ENCODE measurements at places on chromosomes 7 and 10.

DNA sequence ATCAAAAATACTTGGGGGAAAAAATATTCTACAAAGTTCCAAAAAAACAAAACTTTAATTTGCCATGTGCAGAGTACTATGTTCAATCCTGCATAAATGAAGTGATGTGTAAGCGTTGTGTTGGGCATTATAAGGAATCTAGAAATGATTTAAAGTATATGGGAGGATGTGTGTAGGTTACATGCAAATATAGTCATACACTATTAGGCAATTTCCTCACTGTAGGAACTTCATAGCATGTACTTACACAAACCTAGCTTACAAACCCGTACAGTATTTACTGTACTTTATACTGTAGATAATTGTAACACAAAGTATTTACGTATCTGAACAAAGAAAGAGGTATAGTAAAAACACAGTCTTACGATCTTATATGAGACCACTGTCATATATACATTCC, 72.3 kb downstream of the NRBF2 start:
- DNase-seq: no peak

GRCh38 chr10:122141821-122142640, 129.1 kb upstream of the BTBD16 start:
- DNase-seq: no peak

DNA sequence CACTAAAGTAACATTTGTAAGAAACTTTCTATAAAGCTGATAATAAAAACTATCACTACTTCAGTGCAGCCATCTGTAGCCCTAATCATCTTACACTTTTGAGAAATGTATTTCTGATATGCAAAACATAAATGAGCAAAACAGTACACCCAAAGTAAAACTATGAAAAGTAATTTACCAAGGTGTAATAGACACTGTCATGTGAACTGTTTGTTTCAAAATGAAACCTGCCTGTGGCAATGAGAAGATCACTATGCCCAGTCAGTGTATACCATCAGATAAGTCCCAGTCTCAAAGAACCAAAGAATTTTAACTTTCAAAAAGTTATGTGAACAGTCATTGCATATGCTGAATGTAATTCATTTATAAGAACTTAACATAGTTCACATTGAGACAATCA, 398.1 kb downstream of the CDC14C start:
- no peak for DNase-seq

- DNase-seq: no peak
These were observed 1206.6 kb downstream of the TYW1 start for GRCh38 chr7:68203251-68203650.

DNA sequence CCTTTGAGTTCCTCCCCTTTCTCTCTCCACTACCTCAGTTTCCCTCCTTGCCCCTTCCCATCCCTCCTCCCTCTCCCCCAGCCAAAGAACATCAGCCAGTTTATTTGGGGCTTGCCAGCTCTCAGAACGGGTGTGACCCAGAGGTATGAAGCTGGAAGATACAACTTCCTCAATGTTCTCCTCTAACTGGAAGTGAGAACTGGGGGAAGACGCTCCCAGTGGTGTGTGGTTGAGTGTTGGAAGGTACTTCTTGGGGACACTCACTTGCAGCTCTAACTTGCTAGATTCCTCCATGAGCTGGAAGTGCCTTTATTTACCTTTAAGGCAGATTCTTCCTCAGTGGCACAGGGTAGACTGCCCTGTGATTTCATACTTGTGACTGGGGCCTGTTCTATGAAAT, 110.5 kb upstream of the HABP2 start:
- DNase-seq: no peak

- DNase-seq: no peak
These were observed 674 bp downstream of the AMZ1 start for GRCh38 chr7:2688409-2689342.

GRCh38 chr10:23556727-23557440, 118.0 kb downstream of the OTUD1 start:
- DNase-seq: no peak

DNA sequence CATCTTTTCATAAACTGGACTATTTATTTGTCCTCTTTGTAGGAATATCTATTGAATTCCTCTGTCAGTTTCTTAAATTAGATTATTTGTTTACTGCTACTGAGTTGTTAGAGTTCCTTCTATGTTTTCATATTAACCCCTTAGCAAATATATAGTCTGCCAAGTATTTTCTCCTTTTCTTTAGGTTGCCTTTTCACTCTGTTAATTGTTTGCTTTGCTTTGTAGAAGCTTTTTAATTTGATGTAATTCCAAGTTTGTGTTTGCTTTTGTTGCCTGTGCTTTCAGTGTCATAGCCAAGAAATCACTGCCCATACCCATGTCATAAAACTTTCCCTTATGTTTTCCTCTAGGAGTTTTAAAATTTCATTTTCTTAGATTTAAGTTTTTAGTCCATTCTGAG, 256.2 kb upstream of the SEMA3A start:
- DNase-seq: no peak

DNA sequence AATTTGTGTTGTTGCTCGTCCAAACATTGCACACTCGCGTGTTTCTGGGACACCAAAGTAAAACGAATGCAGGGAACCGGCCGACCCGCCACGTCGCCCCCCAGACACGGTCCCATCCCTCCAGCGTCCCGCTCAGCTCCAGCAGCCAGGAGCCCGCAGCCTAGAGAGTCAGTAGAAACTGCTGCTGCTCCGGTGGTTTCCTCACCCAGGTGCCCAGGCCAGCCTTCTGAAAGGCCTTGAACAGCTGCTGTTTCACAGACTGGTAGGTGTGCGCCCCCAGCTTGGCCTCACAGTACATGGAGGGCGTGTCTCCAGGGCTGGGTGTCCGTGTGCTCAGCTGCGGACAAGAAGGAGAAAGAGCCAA, 126.8 kb downstream of the WDR37 start:
- no peak for DNase-seq

GRCh38 chr10:123621916-123622315, 44.2 kb upstream of the GPR26 start:
- DNase-seq: no peak

GRCh38 chr7:94266238-94266644, 128.5 kb upstream of the COL1A2 start:
- no peak for DNase-seq

DNA sequence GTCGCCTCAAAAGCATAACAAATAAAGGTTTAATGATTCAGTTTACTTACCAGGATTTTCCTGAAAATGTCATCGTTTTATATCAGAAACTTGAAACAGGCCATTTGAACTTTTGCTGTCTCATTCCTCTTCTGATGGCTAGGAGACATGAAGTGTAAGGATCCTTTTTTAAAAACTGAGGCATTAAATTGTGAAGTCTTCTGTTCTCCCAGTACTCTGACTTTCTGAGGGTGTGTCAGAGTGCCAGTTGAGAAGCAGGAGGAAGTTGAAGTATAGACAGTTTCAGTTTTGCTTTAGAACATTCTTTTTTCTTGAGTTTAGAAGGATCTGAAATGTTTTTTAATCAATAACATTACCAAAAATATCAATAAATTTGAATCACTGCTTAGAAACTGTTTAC, at the start of gene SAMD9L:
Gene SAMD9L, minus strand, starts transcription at position 242 of the 400 bp plus-strand sequence. CDS start 12,414 bp downstream, outside the sequence.
- no peak for DNase-seq

DNA sequence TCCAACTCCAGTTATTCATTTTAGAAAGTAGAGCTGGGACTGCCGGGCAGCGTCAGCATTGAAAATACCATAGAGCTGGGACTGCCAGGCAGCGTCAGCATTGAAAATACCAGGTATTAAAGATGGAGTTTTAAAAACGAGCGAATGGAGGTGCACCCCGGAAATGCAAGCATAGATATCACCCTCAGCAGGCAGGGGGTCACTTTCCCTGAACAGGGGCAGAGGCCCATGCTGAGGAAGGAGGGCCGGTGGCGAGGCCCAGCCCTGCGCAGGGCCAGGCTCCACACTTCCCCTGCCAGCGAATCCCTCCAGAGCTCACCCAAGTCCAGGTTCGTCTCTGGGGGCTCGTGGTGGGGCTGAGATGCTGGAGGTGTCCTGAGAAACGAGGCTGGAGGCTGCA, 84.8 kb upstream of the DIP2C start:
- no peak for DNase-seq

DNA sequence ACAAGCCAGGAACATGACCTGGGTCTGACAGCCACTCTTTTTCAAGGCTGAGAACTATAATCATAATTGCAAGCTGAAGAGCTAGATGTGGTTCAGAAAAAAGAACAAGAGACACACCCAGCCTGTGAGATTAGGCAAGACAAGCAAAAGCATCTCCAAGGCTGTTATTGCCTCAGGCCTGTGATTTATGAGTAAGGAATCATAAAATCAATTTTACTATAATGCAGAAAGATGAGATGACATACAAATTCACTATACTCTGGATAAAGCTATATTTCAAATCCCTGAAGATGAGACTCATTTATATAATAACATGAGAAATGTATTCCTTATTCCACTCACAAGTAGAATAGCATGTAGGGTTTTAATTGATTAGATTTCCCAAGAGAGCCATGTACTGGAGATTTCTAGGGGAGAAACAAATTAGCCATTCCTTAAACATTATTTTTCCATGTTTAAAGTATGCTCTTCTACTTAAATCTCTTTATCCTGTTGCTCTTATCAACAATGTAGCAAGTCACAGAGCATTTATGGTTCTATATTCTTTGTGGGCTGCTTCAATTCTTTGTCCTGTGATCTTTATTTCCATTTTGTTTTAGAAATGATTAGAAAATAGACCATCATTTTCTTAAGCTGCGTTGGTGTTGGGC, 47.4 kb downstream of the FHIP2A start:
- DNase-seq: no peak

DNA sequence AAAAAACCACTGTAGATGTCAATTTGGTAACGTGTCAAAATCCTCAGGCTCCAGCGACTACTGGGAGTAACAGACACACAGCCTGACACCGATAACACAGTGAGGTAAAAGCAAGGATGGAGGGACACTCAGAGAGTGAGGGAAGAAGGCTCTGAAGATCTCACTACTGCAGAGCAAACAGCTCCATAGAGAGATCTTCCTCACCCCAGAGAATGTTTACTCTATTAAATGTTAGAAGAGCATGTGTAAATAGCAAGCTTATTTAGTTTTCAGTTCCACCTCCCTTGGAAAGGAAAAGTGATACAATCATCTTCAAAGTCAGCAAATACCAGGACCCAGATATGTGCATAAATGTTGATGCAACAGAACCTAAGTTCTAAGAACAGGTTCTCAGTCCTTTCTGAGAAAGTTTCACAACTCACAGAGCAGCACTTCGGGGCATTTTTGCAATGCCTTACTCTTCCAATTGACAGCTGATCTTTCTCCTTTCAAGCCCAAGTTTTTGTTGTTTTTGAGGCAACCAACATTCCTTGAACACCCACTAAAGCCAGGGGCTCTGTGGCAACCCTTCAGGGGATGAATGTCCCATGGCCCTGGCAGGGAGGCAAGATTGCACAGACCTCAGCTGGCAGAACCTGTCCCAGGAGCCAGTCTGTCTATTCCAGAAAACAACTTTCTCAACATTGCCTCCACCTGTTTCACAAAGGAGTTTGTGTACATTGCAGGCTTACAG, 177.4 kb downstream of the SFMBT2 start:
- DNase-seq: no peak

DNA sequence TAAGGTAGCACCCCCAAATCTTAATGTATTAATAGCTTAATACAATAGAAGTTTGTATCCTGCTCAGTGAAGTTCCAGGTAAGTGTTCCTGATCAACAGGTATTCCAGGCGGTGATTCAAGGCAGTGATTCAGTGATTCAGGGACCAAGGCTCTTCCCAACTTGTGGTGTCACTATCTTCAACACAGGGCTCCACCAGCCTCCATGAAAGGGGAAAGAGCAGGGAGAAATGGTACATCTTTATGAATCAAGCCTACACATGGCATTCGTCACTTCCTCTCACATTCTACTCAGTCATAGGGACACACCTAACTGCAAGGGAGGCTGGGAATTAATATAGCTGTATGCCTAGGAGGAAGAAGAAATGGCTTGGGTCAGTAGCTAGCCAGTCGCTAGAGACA, 5.1 kb downstream of the GOLGA7B start:
- DNase-seq: no peak

- DNase-seq: no peak
These were observed 877.6 kb downstream of the LRMDA start for GRCh38 chr10:76309070-76309469.

GRCh38 chr10:125084191-125084613, 76.2 kb downstream of the CTBP2 start:
- DNase-seq: no peak

- no peak for DNase-seq
These were observed 57.9 kb downstream of the OTUD1 start for GRCh38 chr10:23496727-23497126.

- DNase-seq: no peak
These were observed 26.4 kb downstream of the CHST15 start for GRCh38 chr10:124066781-124067714.

DNA sequence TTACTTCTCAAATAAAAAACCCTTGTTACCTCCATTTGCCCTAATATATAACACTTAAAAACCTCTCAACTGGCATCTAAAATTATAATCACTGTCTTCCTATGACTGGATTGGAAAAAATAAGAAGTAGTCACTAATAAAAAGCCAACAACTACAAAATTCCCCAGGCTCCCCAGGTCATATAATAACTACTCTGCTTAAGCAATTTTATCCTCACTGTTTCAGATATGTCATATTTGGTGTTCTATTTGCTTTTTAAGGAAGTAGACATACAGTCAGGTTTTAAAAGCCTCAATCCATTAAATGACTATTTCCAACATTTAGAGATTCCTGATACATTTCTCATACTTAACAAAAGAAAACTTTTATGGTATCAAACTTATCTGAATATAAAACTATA, 2.4 kb downstream of the H2AZ2 start:
- no peak for DNase-seq

DNA sequence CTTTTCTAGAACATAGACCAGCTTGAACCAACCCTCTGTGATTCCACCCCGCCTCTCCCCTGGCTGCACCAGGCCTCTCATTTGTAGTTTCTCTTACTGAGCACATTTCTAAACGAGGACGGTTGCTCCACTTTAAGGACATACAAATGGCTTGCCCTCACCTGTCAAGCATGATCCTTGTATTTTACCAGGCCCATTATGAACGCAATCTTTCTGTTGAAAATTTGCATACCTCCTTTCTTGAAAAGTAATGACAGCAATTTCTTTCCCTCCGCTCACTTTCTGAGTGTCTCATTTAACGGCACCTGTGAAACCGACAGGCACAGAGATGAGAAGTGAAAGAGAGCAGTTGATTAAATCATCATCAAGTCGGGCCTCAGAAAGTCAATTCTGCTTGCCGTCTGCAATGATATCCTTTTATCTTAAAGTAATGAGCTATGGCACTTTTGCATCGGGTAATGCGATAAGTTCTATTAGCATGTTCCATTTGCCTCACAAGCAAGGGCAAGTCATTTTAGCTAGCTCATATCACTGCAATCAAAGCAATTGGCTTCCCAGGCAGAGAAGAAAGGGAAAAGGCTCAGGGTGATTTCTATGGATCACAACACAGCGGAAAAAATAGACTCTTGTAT, 705.6 kb upstream of the GALNT17 start:
- no peak for DNase-seq

- DNase-seq: no peak
These were observed 163.7 kb upstream of the AHR start for GRCh38 chr7:17134786-17135185.

DNA sequence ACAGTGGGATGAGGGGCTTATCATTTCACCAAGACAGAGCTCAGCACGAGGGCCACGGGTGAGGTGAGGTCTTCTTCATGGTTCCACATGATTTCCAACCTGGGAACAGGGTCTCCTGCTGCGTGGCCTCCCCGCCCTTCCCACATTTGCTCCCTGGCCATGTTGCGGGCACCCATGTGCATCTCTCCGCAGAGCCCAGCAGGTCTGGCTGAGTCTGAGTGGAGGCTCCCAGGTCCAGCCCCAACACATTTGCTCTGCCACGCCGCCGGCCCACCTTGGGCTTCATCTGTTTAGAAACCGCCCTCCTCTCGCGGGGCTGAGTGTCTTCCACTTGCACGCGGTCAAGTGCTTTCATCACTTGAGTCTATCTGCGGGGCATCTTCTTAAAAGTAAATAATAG, 14.8 kb upstream of the PRKAR1B start:
- no peak for DNase-seq
